ENCODE measurements at places on chromosomes 2 and 18.

DNA sequence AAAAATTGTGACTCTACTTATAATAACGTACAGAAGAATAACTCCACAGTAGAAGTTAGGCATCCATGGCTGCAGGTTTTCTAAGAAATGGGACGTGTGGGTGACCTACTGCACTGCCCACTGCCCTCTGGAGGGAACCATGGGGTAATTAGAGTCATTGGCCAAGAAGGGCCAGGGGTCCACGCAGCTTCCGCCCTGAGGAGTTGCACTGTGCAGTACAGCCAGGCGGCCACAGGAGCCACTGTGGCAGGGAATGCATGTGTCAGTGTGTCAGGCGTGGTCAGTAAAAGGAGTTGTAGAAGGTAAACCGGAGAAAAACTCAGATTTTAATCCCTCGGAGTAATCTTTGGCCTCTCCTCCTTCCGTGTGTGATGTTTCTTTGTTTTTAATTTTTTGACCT, 24.8 kb downstream of the NCK2 start:
- no peak for DNase-seq

DNA sequence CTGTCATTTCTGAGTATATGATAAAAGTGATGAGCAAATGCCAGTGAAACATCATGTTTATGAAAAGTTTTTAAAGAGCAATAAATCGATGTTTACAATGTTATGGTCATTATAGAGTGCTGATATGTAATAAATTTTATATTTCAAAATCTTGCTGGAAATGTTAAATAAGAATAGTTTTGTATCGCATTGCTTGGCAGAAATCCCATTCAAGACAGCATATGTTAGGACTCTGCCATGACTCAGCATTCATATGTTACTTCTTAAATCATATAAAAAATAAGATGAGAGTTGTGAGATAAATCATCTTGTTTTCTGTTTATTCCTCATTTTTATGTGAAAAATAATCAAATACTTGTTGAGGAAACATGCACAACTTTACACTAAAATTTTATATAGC, 949.9 kb upstream of the NRXN1 start:
- no peak for DNase-seq

DNA sequence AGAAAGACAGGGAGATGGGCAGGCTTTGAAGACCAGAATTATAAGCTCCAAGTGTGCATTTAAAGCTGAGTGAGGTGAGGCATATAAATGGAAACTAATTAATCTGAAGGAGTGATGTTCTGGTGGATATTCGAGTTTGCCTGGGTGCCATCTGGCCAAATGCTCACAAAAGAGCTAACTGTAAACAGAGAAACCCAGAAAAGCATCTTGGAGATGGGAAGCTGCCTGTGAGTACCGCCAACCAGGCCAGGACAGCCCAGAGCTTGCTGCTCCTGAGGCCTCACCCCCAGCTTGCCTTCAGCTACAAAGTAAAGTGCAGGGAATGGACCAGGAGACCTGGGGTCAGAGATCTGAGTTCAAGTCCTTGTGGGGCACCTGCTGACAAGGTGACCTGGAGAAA, 446.1 kb upstream of the MYT1L start:
- no peak for DNase-seq

DNA sequence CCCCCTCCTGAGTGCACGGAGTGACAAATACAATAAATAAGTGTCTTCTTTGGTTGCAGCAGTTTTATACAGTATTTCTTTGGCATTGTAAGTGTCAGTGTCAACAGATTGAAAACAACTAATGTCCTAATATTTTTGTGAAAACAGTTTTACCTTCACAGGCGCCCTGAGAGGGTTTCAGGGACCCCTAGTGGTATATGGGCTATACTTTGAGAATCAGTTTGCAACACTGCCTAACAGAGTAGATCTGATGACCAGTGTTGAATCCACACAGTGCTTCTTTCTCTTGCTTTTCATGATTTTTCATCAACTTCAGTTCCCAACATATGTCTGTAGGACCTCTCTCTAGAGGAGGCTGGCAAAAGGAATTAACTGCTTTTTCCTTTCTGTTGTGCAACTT, 162.2 kb downstream of the PRPF40A start:
- DNase-seq, result no peak

DNA sequence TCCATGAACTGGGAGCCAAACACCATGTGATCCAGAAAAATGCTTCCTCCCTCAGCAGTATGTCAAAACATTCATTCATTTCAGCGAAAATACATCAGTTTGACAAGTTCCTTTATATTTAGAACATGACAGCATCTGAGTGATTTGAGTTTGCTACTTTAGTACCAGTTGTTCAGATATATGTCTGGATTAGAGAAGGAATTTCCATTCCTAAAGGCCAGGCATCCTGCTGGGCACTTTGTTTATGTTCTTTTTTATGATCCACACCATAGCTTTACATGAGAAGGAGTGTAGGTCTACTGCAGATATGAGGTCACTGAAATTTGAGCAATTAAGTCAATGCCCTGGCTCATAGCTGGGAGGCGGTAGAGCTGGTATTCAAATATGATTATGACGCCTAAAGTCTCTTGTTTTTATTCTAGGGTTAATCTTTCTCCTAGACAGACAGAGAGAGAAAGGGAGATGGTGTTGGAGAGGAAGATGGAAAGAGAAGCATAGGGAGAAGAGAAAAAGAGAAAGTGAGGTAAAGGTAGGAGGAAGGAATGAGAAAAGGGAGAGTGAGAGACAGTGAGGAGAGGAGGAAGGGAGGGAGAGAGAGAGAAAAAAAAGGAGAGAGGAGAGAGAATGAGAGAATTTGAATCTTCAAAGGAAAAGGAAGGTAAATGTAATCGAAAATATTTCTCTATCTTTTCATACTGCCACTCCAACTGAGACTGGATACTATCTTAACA, 839.5 kb upstream of the FANCL start:
- no peak for DNase-seq
